Foreskin melanocyte (primary cell): ENCODE measurements at places on chromosomes 7 and 10.

DNA sequence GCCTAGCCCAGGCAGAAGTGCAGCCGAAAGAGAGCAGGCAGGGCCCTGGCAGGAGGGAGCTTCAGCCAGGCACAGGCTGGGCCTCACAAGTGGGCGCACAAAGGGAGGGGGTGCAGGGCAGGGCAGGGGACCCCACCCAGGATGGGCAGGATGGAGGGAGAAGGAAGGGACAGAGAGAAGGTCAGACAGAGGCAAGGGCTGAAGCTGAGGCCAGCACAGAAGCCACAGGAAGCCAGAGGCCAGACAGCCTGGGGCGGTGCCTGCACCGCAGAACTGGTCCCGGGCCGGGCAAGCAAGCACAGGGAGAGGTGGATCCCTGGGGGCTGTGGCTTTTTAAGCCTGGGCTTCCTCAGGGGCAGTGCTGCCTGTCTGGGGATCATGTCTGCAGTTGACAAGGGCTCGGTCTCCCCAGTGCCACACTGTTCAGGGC, 16.7 kb downstream of the NOS3 start:
- DNase-seq: no peak

DNA sequence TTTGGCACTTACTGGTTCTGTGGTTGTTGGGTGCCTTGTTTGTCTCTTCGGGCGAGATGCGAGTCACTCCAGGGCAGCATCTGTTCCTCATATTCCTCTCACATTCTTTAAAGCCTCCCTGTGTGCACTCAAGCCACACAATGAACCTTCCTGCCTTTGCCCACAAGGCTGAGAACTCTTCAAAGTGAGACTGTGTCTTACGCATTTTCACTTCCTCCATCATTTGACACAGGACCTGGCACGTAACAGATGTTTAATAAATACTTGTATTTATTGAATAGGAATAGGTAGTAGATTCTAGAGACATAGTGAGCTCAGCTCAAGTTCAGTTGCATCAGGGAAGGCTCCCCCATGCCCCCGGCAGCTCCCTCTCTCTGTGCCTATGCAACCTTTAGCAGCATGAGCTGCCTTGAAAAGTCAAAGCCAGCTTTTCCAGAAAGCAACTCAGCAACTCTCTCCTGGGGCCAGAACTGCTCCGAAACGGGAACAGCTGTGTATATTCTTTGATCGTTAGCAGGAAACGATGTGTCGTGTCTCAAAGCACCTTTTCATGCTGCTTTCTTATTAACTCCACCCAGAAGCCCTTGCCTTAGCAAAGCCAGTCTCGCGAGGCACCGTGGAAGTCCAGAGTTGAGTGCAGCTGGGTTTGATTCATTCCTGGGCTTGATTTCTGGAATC, 97.5 kb downstream of the PFKFB3 start:
- peak; percentile 18 for DNase-seq

DNA sequence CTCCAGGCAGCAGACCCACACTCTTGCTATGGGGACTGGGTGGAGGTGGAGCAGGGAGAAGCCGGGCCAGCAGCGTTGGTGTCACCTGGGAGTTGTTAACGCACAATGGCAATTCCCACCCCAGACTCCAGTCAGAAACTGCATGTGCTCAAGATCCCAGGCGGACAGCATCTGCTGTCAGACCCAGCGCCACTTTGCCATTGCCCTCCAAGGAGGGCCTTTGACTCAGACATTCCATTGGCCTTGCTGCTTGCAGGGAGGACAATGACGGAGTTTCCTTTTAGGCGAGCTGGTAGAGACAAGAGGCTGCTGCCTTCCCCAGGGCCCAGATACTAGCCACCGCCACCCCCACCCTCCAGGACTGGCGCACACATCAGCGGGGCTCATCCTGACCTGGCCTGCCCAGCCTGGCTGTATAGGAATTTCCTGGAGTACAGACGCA, 34.5 kb downstream of the ZNF775 start:
- no peak for DNase-seq

- no peak for DNase-seq
Observed at GRCh38 chr7:88254721-88255424, 35.0 kb upstream of the SRI start.

- no peak for DNase-seq
Observed at GRCh38 chr7:8833355-8833754, 399.9 kb downstream of the NXPH1 start.

- no peak for DNase-seq
Observed at GRCh38 chr7:66256281-66256680, 51.1 kb downstream of the TPST1 start.

GRCh38 chr7:157250605-157251228, 86.1 kb upstream of the DNAJB6 start:
- peak; percentile 46 for DNase-seq

GRCh38 chr7:25054819-25055519, 70.1 kb downstream of the CYCS start:
- DNase-seq: no peak

DNA sequence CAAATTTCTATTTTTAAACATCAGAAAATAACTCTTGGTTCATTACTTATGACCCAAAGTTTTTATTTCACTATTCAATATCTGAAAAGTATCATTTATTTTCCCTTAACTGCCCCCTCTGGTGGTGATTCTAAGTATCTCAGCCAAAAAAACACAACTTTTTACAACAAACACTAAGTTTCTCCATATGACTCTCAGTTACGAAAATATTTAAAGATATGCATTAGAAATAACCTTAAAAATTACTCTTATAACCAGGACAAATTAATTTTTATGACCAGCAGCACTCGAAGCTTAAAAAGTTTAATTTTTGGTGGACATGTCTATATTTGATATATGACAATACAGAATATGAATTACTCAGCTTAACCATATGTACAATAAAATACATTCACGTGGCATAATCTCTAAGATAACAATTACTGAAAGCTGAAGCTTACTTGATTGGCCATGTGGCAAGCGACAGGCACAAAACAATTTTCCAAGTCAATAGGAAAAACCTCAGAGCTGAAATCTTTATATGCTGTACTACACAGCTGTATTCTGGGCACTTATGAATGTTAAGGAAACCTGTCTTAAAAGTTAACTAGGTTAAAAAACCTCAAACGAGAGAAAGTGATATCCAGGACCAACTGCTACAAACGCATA, 2.3 kb downstream of the HNRNPA2B1 start:
- no peak for DNase-seq

- DNase-seq: no peak
Observed at GRCh38 chr10:33279276-33279675, 55.2 kb downstream of the NRP1 start.

GRCh38 chr7:137519181-137519691, 175.7 kb upstream of the PTN start:
- DNase-seq: no peak

- DNase-seq: peak; percentile 57
Observed at GRCh38 chr10:102643336-102644065, 778 bp upstream of the TRIM8 start.

- no peak for DNase-seq
Observed at GRCh38 chr7:22949944-22950343, 64.0 kb downstream of the HYCC1 start.

GRCh38 chr10:92142949-92143348, 147.9 kb downstream of the CPEB3 start:
- DNase-seq: no peak

DNA sequence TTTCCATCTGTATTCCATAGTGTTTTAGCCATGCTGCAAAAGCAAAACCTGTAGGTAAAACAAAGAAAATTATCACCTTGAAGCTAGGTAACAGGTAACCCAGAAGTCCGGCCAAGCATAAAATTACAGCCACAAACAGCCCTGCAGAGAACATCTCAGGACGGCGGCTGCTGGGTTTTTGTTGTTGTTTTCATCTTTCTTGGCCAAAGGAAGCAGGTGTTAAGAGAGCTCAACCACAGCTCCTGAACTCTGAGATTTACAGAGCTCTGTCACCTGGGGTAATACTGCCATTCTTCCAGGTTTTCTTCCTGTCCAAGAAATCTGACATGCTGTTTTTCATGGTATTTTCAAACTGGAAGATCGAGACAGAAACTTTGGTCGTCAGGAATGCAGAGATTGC, 847 bp upstream of the SCIN start:
- DNase-seq: no peak

DNA sequence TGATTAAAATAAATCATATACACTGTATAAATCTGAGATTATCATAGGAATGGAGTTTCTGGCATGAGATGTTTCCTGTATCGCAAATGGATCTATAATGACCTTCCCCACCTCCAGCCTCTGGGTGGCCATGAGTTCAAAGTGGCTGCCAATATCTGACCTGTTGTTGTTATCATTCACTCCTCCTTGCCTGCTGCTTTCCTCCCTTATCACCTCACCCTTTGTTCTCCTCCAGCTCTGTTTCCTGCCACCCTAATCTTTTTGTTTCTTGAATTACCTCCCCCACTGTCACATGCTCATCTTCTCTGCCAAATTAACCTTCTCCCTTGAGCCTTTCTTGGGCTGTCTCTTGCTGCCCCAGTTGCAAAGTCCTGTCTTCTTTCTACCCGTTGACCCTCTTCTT, 12.0 kb downstream of the SCD start:
- DNase-seq: no peak

DNA sequence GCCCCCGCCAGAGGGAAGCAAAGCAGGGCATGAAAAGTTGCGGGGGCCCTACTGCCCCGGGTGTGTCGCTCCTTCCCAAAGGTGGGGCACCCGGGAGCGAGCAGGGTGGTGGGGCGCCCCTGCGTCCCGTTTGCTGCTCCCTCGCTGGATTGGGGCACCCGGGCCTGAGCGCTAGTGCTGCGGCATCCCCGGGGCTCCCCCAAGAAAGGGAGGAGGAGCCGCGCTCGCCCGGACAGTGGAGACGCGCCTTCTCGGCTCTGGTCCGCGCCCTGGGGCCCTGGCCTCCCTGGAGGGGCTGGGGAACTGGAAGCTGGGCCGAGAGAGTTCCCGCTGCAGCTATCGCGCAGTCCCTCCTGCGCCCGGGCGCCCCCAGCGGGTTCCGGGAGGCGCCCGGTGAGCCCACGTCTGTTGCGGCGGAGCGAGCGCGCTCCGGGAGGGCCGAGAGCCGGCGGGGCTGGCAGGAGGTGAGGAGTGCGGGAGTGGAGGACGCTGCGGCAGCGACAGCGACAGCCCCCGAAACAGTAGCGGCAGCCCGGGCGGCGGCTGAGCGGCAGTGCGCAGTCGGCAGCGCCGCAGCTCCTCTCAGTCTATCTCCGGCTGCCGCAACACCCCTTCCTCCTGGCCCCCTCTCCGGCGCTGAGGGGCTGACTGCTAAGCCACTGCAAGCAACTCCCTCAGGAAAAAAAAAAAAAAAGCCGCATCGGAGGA, 504 bp upstream of the BMPER start:
- no peak for DNase-seq

DNA sequence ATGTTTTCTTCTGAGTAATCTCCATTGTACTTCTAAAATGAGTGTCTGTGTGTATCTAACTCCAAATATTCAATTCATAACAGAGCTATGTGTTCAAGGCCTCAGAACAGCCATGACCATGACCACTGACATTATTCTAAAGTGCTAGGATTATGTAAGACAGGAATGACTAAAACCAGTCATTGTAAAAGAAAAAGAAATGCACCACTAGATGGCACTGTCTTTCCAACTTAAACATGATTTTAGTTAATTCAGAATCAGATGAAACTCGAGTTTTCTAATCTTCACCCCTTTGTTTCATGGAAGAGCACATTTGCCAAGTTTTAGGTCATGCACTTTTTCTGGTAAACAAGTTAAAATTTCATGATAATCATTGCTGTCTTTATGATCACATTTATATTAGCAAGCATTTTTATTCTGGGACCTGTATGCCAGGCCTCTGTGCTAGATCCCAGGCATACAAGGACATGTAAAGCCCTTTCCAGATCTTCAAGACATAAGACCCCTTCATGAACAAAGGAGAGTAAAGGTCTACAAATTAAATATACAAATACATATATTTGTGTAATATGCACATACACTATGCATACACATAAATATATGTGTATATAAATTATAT, 26.1 kb upstream of the RSU1 start:
- peak; percentile 74 for DNase-seq

DNA sequence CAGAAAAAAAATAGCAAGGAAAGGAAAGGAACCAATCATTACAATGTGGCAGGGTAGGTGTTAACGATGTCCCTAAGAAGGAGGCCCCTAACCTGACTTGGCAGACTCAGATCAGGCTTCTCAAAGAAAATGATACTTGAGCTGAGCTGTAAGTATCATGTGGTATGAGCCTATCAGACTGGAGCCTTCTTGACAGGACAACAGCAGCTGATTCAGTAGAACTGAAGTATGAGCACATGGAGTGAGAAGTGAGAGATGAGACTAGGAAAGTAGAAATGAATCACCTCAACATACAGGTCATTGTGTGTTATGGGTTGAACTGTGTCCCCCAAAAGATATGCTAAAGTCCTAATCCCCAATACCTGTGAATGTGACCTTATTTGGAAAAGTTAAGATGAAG, 66.3 kb downstream of the MTERF1 start:
- no peak for DNase-seq

GRCh38 chr7:118492466-118492865, 268.0 kb downstream of the ANKRD7 start:
- DNase-seq: no peak

DNA sequence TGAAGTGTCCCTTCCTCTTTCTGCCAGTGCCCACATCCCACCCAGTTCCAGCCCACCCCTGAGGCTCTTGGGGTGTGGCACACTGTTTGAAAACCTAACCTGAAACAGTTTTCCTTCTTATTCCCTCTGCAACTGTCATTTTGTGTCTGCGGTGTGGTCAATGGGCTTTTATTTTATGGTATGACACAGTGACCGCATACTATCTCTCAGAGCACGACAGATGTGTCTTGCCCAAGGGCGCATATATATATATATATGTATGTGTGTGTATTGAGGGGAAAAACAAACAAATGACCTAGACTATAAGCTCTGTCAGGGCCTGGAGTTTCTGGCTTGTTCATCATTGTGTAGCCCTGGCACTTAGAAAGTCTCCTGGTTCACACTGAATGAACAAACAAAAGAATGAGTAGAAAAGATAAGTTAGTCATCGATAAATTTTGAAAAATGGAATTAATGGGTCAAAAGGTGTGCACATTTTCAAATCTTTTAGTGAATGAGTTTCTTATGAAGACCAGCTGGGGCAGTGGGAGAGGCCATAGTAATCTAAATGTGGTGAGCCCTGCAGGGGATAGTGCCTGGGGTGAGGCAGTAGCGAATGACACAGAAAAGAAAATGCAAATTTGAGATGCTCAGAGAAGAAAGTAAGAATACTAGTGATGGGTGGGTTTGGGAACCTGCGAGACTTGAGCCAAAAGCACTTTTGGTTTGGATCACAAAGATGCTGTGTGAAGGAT, 198.4 kb downstream of the SNX10 start:
- DNase-seq: no peak

DNA sequence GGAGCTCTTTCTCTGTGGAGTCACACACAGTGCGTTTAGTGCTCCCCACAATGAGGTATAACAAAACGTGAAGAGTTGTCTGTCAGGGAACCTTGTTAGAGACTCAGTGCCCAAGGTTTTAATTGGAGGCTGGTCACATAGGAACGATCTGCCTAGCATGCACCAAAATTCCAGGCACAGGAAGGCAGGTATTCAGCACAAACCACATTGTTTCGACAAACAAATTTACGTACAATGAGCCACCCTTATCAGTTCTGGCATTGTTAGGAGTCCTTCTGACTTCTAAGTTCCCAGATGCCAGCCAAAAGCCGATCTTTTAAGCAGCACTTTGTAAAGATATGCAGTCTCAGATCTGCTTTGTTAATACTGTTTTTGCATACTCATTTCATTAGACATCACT, 414.2 kb upstream of the MTPN start:
- DNase-seq: no peak
